Activated CD4-positive, CD25-positive, alpha-beta regulatory T cell treated with anti-CD3 and anti-CD28 coated beads, Interleukin-2, amount 50 U/mL, for 24 hours (primary cell): ENCODE measurements at places on chromosomes 5 and 9.
A peak's percentile ranks its signal among the peaks of the same experiment; 100 is the strongest.

GRCh38 chr5:142301540-142301939, 23.3 kb downstream of the SPRY4 start:
- ATAC-seq = no peak

GRCh38 chr9:1922026-1922425, 93.1 kb upstream of the SMARCA2 start:
- ATAC-seq = no peak

DNA sequence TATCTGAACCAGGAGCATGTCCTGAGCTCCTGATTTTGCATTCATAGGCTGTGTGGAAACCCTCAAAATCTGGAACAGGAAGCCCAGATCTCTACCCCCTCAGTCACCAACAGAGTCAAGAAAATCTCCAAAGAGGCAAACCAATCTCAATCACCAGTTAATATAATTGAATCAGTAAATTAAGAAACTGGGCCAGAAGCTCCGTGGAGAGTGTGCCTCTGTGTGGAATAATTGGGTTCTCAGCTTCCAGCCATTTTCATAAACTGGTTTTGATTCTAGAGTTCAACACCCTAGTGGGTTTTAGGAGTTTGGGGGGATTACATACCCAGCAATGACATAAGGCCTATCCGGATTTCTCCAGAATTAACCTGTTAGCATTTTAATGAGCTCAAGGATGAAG, 362.9 kb downstream of the IRX2 start:
- ATAC-seq = no peak

DNA sequence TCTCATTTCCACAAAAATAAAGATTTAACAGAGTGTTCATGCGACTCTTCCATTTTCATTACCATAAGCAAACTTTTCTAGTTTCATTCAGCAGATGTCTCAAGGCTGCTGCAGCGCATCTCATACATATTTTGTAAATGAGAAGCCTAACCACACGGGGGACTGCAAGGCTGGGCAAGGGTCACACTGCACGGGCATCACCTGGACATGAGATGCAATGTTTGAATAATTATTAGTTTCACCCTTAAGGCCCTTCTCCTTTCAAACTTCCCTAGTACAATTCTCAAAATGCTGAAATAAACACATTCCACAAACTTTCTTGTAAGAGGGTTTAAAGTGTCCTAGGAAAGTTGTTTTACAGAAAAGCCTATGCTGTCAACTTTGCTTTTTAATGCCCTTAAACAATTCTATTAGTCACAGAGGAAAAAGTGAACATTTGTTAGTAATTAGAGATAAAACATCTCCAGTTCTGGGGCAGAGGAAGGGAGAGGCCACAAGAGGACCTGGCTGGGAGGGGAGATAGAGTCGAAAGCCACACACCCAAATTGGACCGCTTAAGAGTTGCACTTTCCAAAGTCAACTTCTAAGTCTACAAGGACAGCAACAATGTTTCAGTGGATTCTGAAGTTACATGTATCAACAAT, 1.3 kb downstream of the DENND1A start:
- ATAC-seq = no peak

DNA sequence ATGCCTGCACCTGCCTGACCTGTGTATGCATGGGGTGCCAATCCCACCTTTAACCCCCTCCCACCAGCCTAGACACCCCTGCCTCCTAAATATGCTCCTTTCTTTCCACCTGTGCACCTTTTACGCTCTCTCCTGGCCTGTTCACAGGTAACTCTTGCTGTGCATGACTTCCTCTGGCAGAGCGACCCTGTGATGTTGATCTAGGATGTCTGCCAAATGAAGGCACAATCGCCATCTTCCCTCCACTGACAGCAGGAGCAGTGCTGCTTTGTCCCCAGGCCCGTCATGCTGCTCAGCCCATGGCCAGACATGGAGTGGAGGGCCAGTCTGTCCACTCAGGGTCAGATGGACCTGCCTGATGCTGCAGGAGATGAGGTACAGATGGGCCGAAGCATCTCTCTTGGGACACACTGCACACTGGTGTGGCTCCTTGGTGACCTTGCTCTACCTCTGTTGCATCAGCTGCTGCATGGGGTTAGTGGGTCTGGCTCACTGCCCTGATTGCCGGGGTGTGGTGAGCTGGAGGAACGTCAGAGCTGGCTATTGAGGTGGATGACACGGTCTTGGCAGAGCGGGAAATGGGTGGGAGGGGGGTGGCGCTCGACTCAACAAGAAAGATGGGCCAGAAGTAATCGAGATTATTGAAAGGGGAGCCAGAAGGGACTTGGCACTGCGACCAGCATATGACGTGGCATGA, 101.7 kb upstream of the PITX1 start:
- ATAC-seq = no peak

GRCh38 chr9:104326912-104327311, 177.2 kb upstream of the OR13F1 start:
- ATAC-seq = no peak

GRCh38 chr5:140351609-140352334, 5.4 kb upstream of the HBEGF start:
- peak; percentile 72 for ATAC-seq

DNA sequence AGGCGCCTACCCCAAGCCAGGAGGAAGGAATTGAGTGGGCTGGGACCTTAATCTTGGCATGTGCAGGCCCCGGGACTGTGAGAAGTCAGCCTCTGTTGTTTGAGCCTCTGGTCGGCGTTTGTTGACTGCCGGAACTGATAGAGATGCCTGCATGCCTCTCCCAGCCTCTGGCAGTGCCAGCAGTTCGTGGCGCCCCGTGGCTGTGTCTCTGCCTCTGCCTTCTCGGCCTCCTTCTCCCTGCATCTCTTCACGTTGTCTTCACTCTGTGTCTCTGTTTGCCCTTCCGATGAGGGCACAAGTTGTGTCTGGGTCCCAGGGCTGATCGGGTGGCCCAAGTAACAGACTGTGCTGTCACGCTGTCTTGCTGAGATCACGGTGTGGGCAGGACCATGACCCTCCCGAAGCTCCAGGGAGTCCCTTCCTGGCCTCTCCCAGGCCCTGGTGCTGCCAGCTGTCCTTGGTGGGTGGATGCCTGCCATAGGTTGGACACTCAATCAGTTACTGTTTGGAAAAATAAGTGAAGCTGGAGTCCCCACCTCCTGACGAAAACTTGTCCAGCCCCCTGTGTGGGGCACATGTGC, 133.5 kb upstream of the LPCAT1 start:
- ATAC-seq = no peak

- ATAC-seq = no peak
Observed at GRCh38 chr9:71210326-71210725, 88.9 kb upstream of the TRPM3 start.

DNA sequence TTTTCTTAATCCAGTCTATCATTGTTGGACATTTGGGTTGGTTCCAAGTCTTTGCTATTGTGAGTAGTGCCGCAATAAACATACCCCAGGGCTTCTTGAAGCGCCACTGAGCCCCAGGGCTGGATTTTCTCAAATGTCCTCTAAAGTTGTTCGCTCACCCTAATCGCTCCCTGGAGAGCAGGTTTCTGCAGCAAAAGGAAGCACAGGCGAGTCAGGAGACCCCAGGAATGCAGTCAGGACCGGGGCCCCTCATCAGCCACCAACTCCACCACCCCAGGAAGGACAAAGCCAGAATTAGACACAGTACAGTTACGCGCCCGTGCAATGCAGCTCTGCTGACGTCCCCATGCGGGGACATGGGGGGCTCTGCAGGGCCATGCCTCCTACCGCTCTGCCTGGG, 15.7 kb upstream of the OBP2B start:
- ATAC-seq = no peak

DNA sequence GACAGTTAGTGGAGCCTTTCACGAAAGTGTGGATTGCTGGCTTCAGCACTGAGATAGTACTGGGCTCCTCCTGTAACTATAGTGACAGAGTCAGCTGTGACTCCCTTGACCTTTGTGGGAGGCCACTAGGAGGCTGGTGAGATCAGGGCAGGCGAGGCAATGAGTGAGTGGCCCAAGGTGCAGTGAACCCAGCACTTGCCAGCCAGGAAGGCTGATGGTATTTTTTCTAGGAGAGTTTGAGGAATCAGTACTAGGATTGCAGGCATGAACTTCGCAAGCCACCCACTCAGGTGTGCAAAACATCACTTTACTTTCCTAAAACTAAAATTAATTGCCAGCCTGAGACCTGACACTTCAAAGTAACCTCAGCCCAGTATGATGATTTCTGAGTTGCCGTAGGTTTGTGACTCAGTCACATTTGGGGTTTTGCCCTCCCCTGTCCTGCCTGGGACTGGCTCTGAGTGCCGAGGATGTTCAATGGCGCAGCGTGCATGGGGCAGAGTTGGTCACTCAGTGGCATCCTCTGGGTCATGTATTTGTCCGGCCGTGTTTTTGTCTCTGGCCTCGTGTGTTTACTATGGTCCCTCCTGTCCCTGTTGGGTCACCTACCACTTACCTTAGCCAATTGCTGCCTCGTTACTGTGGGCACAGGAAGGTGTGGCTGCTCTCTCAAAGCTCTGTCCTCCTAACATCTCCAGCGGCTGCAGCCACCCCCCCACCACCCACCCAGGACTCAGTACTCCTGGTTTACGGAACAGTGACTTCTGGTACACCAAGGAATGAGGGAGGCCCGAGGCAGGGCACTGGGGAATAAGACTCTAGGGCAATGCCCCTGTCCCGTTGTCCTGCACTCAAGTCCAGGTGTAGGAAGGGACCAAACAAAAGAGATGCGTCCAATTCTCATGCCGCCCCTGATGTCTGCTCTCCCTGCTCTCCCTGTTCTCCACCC, 67.2 kb downstream of the IL31RA start:
- ATAC-seq = peak; percentile 60

DNA sequence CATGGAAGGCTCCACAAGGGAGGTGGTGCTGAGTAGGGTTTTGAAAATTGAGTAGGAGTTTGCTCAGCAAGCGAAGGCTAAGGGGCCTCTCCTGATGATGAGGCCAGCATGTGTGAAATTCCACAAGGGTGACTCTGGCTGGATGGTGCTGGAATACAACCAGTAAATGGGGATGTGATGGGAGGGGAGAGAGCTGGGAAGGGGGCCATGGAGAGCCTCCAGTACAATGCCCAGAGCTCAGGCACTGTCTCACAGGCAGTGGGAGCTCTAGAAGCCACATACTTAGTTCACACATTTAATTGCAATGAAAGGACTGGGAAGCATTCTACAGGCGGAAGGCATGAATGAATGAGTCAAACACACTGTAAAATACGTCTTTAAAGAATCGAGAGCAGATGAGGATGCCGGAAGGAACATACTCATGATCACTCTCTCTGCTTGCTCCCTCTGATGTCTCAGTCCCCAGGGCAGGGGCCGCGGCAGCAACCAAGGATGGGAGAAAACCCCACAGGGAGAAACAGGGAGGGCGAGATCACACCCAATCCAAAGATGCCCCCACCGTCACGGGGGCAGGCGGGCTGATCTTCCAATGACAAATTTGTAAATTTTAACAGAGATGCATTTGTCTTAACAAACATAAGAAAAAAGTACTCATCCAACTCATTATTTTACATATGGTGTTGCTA, 261.0 kb downstream of the NSG2 start:
- ATAC-seq = no peak

- ATAC-seq = no peak
Observed at GRCh38 chr5:134088994-134089560, 25.4 kb upstream of the TCF7 start.

DNA sequence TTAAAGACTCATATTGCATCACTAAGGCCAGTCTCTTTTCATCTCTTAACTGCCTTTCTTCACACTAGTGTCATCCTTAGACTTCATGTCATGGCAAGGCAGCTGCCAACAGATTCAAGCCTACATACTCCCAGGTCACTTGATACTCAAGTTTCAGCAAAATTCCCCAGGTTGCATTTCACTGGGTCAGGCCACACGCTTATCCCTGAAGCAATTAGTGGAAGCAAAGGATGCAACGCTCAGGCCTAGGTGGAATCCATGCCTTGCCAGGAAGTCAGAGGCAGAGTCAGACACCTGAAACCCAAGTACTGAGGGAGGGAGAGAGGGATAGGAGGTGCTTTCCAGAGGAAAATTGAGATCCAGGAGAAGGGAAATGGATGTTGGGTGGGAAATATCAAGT, 28.9 kb downstream of the YIPF5 start:
- ATAC-seq = no peak

DNA sequence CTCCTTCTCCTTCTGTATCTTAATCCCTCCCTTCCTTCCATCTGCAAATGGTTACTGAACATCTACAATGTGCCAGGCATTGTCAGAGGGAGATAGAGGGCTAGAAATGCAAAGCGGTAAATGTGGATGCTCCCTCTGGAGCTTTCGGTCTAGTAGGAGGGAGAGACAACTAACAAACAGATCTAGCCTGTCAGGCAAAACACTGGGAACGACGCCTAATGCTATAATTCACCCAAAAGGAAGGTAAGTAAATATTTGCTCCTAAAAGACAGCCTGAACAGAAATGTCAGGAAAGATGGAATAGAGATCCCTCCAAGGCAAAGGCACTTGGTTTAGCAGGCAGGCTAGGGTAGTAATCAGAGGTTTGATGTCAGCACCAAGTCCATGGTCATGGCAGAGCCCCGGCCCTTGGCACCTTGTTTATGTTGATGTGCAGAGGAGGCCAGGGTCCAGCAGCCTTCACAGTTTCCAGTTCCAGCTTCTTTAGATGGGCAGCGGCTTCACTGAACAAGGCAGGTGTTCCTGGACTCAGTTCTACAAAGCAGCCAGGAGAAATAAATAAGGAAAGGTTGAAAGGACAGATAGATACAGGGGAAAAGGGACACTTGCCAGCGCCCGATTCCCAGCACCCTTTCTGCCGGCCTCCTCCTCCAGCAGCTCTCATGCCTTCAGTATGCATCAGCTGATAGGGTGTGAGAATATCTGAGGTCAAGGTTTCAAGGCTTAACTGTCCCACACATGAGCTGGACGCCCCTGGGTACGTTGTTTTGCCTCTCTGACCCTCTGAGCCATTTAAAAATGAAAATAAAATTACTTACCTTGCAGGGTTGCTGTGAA, 46.5 kb upstream of the FRRS1L start:
- no peak for ATAC-seq

DNA sequence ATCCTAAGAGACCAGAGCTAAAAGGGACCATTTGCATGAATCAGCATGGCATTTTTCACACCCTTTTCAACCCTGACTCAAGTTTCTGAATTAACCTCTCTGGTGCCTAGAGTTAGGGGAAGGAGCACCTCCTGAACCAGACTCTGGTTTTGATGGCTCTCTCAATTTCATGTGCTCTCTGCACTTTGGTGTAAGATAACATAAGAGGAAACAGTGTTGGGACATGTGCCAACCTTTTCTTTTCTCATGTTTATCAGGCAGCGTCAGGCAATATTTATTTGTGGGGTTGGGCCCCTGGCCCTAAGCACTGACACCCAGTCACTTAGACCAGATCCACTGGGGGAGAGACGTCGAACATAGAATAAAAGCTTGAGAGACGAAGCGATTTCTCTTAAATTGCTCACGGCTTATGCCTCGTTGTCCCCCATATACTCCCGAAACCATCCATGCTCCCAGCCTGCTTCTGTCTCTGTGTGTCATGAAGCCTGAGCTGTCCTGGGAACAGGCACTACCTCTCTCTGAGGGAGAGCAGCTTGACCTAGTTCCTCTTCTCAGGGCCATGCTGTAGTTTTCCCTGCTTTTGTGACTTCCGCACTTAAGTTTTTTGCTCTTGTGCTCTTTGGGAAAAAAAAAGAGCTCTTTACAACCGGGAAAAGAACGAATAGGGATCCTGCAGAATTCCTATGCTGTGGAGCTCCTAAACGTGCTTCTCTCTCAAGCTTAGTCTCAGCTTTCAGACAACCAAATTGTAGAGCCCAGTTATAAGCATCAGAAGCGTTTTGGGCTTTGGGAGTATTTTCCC, 195.7 kb downstream of the NR3C1 start:
- no peak for ATAC-seq
